LHCN-M2 (cell line): ENCODE measurements at places on chromosomes 13 and 19. TPM values are rescaled to one million over a fixed set of nuclear protein-coding genes. Genes with fewer than 3 reads are reported as not detected.

Gene DENND1C
- not detected in 2 replicates for total RNA-seq

Gene OR10H3
- total RNA-seq, result not detected in 2 replicates

Gene ZNF418
- 1.5 and 2.4 TPM in 2 replicates for total RNA-seq

GRCh38 chr19:57242821-57243220 lies 2.4 kb downstream of the ZNF805 start:
- DNase-seq, result no peak

DNA sequence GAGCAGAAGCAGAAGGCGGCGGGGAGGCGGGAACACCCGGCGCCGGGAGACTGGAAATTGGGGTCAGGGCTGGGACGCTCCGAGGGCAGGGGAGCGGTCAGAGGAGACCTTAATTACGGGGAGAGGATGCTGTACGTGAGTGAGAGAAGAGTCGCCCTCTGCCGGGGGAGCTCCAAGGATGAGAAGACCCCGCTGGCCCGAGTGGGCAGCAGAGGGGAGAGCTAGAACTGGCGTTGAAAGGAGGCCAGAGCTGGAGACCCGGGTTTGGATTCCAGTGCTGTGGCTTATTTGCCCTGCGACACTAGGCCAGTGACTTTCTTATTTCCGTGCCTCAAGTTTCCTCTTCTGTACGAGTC lies 536 bp downstream of the FAM32A start:
- peak; percentile 47 for DNase-seq
